ENCODE measurements at places on chromosomes 7 and 10. TPM values are rescaled to one million over a fixed set of nuclear protein-coding genes. Genes with fewer than 3 reads are reported as not detected.

Gene MAD1L1
- polyA plus RNA-seq = 42.7 TPM

Gene ABCC2
- polyA plus RNA-seq = not detected

Gene ITIH5
- polyA plus RNA-seq = 19.7 TPM

Gene ACTL6B
- polyA plus RNA-seq = 101 TPM

Gene DKK1
- polyA plus RNA-seq = 0.92 TPM

Gene FAM131B
- 69.6 TPM for polyA plus RNA-seq

Gene CYP17A1
- polyA plus RNA-seq = 0.24 TPM

Gene GPR26
- polyA plus RNA-seq = 0.59 TPM

Gene SIRT1
- polyA plus RNA-seq = 14.9 TPM

Gene CCDC6
- 11.4 TPM for polyA plus RNA-seq

Gene METTL27
- polyA plus RNA-seq = 23.2 TPM

Gene ADAM12
- 1.4 TPM for polyA plus RNA-seq

Gene ATXN7L1
- 4.4 TPM for polyA plus RNA-seq

Gene IFIT3
- polyA plus RNA-seq = 6.2 TPM

Gene DPYSL4
- 116 TPM for polyA plus RNA-seq

Gene DGKB
- polyA plus RNA-seq = 7.2 TPM

Gene VGF
- 37.7 TPM for polyA plus RNA-seq

Gene SNX13
- 5.4 TPM for polyA plus RNA-seq

Gene C10orf95
- polyA plus RNA-seq = 0.53 TPM

Measured in brain (organoid and tissue), 16 donors.